ENCODE measurements at places on chromosomes 5 and 9.

- DNase-seq, result no peak
Measured at GRCh38 chr5:56827924-56828323, 12.6 kb downstream of the MAP3K1 start.

DNA sequence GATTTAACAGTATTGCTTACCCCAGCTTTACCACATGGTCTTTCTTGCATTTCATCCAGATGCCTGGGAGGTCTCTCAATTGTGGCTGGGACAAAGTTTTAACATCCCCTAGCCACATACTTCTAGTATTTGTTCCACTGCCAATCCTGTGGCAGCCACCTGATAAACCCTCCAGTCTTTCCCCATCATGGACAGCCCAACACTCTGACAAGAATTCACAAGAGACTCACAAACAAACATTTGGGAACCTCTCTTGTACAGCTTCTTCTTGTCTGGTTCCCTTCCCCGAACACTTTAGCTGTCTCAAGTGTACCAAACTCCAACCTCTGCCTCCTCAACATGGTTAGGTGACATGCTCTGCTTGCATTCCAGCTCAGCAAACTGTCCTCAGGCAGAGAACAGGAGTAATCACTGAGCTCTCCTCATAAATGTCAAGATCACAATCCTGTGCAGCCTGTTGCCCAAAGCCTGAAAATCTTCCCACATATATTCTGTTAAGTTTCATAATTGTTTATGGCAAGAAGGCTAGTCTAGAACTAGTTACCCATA lies 59.7 kb downstream of the STRBP start:
- no peak for DNase-seq

DNA sequence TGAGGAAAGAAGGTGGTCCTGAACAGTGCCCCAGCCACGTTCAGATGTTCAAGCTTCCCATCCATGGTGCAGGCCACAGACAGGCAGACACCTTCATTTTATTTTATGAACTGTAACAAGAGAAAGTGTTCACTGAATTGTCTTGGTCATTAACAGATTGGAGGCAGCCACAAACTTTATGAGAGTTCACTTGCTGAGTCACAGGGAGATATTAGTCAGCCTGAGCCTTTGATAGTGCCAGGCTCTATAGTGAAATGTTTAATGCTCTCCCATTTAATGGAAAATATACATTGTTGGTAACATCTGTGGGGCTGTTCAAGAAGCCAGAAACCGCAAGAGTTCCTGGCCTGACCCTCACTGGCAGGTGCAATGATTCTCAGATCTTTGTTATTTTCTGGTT lies 237.0 kb downstream of the TENT4A start:
- no peak for DNase-seq

GRCh38 chr9:6230037-6230780 lies 14.6 kb downstream of the IL33 start:
- no peak for DNase-seq

DNA sequence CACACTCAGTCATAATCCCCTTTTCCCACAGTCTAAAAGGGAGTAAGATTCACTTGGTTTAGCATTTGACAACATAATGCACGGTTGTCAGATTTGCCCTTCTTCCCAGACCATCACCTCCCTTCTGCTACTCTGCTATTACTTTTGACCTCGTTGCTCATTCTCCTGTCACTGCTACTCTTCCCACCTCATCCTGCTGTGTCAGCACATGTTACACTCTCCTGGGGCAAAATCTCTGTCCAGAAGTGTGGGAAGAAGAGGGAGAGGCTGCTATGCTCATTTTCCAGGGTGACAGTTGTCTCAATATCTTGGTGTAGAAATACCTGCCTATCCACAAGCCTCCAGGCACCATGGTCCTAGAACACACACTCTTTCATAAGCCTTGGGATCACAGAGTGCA lies 449.9 kb upstream of the PIK3R1 start:
- no peak for DNase-seq

DNA sequence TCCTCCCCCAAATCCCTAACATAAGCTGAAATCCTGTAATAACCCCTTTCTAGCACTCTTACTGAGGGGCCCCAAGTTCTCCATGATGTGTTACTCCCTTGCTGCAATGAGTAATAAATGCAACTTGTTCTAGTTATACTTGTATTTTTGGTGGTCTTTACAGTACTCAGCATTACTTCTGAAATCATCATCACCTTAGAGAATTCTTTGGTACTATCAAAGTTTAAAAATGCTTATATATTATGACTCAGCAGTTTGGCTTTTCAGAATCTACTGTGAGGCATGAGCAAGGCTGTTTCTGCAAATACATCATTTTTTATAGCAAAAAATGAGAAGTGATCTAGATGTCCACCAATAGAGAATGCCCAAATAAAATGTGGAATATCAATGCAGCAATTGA lies 20.7 kb upstream of the ROPN1L start:
- DNase-seq, result no peak

DNA sequence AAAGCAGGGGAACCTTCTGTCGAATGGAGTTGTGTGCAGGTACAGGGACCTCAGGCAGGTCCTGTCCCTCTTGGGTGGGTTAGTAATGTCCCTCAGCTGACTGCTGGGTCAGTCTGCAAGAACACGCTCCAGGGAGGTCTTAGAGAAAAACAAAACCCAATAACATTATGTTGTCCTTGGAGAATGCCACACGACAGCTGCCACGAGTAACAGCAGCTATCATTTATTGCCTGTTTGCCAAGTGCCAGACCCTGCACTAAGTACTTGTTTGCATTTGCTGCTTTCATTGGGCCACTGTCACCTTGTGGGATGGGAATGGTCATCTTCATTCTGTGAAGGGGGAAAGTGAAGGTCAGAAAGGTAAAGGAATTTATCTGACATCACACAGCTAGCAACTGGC lies 310.3 kb downstream of the SLIT3 start:
- DNase-seq, result no peak

- no peak for DNase-seq
Measured at GRCh38 chr5:52771343-52772039, 16.2 kb upstream of the ITGA1 start.

DNA sequence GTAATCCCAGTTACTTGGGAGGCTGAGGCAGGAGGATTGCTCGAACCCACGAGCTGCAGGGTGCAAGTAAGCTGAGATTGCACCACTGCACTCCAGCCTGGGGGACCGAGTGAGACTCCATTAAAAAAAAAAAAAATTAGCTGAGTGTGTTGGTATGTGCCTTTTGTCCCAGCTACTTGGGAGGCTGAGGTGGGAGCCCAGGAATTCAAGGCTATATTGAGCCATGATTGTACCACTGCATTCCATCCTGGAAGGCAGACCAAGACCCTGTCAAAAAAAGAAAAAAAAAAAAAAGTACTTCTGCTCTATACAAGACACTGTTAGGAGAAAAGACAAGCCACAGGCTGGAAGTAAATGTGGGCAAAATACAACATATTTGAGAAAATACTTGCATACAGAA lies 68.5 kb upstream of the FBXW11 start:
- DNase-seq, result no peak

- no peak for DNase-seq
Measured at GRCh38 chr9:126276056-126276728, 50.4 kb upstream of the MVB12B start.

- DNase-seq, result no peak
Measured at GRCh38 chr5:152306386-152306785, 98.7 kb downstream of the NMUR2 start.

All from urinary bladder (tissue), 4 donors.